ENCODE measurements at places on chromosomes 16 and 17. TPM values are rescaled to one million over a fixed set of nuclear protein-coding genes. Genes with fewer than 3 reads are reported as not detected.

DNA sequence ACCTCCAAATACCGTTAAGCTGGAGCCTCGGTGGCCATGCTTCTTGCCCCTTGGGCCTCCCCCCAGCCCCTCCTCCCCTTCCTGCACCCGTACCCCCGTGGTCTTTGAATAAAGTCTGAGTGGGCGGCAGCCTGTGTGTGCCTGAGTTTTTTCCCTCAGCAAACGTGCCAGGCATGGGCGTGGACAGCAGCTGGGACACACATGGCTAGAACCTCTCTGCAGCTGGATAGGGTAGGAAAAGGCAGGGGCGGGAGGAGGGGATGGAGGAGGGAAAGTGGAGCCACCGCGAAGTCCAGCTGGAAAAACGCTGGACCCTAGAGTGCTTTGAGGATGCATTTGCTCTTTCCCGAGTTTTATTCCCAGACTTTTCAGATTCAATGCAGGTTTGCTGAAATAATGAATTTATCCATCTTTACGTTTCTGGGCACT lies 928 bp downstream of the HBA1 start:
- no peak for DNase-seq

- no peak for DNase-seq
Observed at GRCh38 chr16:77684181-77684526, 38.2 kb upstream of the NUDT7 start.

DNA sequence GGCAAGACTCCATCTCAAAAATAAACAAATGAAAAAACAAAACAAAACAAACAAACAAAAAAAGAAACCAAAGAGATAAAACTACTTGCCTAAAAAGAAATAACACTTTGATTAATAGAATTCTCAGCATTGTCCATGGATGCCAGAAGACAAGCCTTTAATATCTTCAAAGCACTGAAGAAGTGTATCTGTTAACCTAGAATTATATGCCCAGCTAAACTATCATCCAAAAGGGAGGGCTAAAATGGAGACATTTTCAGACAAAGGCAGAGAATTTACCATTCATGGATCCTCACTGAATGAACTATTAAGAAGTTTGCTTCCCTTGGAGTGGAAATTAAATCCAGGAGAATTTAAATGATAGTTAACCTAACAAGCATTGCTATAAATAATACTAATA lies 130.1 kb upstream of the SEC14L1 start:
- DNase-seq, result no peak

DNA sequence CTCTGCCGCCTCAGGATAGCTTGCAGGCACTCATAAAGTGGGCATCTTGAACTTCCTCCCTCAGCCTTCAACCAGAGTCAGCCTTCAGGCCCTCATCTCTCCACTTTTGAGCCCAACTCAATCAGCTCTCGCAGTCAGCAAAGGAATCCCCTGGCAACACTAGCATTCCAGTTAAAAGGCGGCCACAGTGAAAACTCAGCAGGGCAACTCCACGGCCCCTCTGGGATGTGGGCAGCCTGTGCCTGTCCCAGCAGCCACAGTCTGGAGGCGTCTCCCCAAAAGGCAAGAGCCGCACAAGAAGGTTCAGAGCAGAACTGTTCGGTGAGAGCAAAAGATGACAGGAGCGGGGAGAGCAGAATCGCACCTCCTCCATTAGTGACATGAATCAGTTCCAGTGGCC lies 9.0 kb downstream of the TMEM11 start:
- no peak for DNase-seq

GRCh38 chr17:34981538-34982241 lies 1.4 kb downstream of the LIG3 start:
- no peak for DNase-seq

- no peak for DNase-seq
Observed at GRCh38 chr17:75647061-75647460, 13.8 kb downstream of the SMIM5 start.

- DNase-seq, result peak; percentile 50
Observed at GRCh38 chr17:57091186-57091618, 6.2 kb downstream of the AKAP1 start.

GRCh38 chr17:14206891-14207290 lies 29.8 kb downstream of the CDRT15 start:
- DNase-seq, result no peak

- no peak for DNase-seq
Observed at GRCh38 chr16:1357906-1358566, 6.3 kb downstream of the GNPTG start.

- no peak for DNase-seq
Observed at GRCh38 chr17:51427856-51428255, 167.5 kb downstream of the UTP18 start.

DNA sequence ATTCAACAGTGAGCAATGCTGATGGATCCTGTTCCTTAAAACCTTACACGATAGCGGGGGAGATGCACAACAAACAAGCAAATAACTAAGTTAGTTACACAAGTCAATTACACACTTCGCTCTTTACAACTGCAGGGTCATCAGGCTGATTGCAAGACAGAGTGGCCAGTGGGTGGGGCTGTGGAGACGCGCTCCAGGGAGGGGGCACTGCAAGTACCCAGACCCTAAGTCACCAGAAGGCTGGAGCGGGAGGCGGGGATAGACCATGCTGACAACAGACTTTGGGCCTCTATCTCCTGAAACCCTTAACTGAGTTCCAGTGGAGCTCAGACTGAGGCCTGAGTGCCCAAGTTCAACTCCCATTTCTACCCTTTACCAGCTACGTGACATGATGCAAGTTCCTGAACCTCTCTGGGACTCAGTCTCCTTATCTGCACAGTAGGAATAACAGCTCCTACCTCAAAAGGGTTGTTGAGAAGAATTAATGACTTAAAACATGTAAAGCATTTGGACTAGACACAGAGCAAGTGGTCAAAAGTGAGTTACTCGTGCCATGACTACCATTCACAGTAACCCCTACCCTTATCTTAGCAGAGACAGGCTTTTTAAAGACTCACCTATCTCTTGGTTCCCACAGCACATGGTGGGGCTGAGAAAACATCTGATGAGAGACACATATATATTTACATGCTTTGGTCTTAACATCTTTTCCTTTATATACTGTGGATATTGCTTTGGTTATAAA lies 10.4 kb downstream of the CPPED1 start:
- no peak for DNase-seq

GRCh38 chr17:13209081-13209480 lies 191.3 kb upstream of the ELAC2 start:
- no peak for DNase-seq

DNA sequence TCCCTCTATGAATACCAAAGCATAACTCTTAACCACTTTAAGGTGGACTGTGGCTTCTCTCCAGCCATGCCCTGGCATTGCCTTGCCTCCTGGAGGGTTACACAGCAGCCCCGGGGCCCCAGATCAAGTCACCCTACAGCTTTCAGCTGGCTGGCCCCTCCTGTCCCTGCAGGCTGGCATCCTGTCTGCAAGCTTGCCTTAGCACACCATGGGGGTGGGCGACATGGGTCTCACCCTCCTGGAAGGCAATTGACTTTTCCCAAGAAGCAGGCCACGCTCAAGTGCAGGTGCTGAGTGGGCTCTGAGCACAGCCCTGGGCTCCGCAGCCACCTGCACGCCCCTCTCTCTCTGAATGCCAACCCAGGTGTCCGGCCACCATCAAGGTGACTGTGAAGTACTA lies 25.8 kb upstream of the AKTIP start:
- no peak for DNase-seq

GRCh38 chr17:60170835-60171752 lies 21.3 kb downstream of the CA4 start:
- no peak for DNase-seq

DNA sequence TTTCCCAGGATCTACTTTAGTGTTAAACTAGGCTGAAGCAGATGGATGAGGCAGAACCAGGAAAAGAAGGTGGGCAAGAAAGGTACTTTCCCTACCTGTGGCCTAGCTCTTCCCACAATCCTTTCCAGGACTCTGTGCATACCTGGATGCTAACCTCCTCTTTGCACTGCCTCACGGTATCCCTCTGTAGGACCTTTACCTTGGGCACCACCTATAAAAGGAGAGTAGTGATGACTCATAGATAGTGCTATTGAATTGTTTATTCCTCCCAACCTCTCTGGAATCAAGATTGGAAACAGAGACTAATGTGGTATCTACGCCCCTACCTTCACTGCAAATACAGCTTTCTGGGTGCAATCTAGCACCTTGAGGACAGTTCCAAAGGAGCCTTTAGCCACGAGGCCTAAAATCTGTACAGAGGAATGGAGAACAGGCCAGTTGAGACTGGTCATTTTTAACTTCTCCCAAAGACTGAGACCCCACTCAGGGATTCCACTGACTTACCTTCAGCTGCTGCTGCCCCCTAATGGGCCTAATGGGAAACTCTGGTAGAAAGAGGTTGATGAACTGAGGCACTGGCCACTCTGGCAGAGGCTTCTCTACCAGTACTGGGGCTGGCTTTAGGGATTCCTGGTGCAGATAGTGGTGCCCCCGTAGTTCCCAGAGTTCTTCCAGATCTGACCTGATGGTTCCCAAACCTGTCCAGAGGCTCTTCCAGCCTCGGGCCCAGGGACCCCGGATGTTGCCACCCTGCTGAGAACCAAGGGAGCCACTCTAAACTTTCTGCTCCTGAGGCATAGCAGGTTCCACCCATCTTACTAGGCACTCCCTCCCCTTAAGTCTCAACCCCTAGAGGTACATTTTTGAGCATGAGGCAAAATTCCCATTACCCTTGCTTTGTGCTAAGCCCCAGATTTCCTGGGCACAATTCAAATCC lies 781 bp downstream of the RSKR start:
- DNase-seq, result no peak

- no peak for DNase-seq
Observed at GRCh38 chr16:68155425-68155824, 70.3 kb downstream of the NFATC3 start.

- DNase-seq, result no peak
Observed at GRCh38 chr17:73586921-73587602, 57.2 kb downstream of the SDK2 start.

GRCh38 chr16:17366299-17366961 lies 104.3 kb downstream of the XYLT1 start:
- no peak for DNase-seq

DNA sequence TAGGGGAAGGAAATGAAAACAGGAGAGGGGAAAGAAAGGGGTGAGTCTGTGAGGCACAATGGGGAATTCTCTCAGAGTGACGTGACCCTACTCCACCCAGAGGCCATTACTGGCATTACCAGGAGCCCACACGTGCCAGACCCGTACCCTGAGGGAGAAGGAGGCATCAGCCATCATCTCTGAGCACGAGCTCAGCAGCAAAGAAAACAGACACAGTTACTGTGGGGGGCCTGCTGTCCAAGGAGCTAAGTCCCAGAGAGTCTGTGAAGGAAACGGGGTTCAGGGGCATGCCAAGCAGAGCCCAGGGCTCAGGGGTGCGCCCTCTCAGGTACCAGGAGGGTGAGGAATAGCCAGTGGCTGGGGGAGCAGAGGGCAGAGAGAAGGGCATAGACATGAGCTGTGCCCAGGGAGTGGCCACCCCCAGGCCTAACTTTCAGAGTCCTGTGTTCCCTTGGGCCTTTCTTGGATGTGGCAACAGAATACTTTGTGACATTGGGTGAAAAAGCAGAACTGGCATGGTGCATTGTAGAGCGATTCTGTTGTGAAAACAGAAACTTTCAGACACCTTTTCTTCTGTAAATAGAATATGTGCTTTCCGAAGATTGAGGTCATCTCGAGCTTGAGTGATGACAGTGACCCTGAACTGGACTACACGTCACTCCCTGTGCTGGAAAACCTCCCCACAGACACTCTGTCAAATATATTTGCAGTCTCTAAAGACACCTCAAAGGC lies 11.3 kb downstream of the TAF1C start:
- no peak for DNase-seq

- no peak for DNase-seq
Observed at GRCh38 chr16:3266873-3267537, 10.6 kb upstream of the MEFV start.

- no peak for DNase-seq
Observed at GRCh38 chr16:69012906-69013305, 92.5 kb upstream of the HAS3 start.

- DNase-seq, result no peak
Observed at GRCh38 chr16:27106305-27106704, 39.6 kb downstream of the C16orf82 start.

GRCh38 chr17:29124135-29124924 lies 55.9 kb downstream of the MYO18A start:
- DNase-seq, result no peak

DNA sequence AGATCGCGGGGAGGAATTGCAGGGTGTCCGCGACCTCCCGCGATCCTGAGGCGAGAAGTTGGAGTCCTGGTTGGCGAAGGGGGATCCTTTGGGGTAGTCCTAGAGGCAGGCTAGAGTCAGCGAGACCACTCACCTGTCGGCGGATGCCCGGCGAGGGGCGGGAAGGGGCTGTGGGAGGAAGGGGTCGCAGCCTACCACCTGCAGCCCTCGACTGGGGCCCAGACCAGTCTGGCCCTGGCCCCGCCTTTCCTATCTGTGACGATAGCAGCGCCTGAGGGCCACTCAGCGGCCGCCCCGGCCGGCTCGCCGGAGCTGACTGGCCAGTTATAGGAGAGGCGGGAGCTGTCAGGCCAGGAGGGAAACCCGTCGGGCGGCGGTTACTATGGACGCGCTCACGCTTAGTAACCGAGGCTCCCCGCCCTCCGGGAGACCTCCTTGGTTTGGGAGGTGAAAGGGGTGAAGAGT lies at the start of gene TEKT3:
TSS of gene TEKT3 (minus strand) at position 213 of the 465 bp plus-strand sequence. CDS start 10,012 bp downstream, outside the sequence.
- peak; percentile 67 for DNase-seq

DNA sequence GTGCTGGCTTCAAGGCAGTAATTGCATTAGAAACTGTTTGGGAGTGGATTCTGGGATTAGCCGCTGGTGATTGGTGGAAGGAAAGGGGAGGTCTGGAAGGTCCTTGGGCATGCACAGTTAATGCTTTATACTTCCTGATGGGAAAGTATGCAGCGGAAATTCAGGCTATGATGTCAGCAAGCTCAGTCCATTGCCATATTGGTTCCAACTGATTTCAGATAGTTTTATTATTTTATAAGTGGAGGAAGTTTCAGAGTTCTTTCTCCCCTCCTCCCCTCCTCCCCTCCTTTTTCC lies 8.1 kb upstream of the CMTR2 start:
- no peak for DNase-seq

GRCh38 chr17:28747801-28748750 lies 4.3 kb downstream of the TRAF4 start:
- DNase-seq, result no peak

TEX19 gene
- not detected for total RNA-seq

ABR gene
- 13.6 TPM for total RNA-seq

SULT1A1 gene
- total RNA-seq, result 199 TPM

CLEC18C gene
- 0.55 TPM for total RNA-seq

RRAD gene
- total RNA-seq, result 3.1 TPM

SNAI3 gene
- 0.21 TPM for total RNA-seq

PRSS33 gene
- total RNA-seq, result not detected

NECAB2 gene
- 12.2 TPM for total RNA-seq

ASIC2 gene
- 0.11 TPM for total RNA-seq

SMTNL2 gene
- not detected for total RNA-seq

USP6 gene
- total RNA-seq, result not detected

KRT23 gene
- total RNA-seq, result not detected

C17orf78 gene
- not detected for total RNA-seq

SLC47A1 gene
- 62.2 TPM for total RNA-seq

GPR139 gene
- not detected for total RNA-seq

PLA2G10 gene
- not detected for total RNA-seq

ABCA10 gene
- total RNA-seq, result 1.8 TPM
